Right atrium auricular region (tissue), 2 donors: ENCODE measurements at places on chromosomes 2 and 18. TPM values are rescaled to one million over a fixed set of nuclear protein-coding genes. Genes with fewer than 3 reads are reported as not detected.

SCRN3 gene
- 11.4 TPM for total RNA-seq

KIDINS220 gene
- 36.1 TPM for total RNA-seq

DNA sequence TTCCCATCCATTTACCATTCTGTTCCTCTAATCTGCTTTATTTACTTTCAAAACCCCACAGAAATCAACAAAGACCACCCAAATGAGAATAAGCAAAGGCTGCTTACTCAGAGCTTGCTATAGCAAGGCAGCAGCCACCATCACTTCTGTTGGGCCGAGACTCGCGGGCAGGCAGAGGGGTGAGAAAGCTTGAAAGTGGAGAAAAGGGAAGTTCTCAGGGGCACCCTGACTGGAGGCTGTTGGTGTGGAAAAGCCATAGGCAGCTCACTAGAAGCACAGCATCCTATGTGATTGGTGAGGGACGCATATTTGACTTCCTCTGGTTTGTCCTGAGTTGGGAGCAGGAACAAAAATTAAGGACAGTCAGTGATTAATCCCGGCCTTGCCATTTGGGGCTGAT lies 269.7 kb upstream of the THSD7B start:
- no peak for DNase-seq

- no peak for DNase-seq
Measured at GRCh38 chr2:173271825-173272224, 82.8 kb upstream of the CDCA7 start.

MYOM1 gene
- 410 TPM for total RNA-seq

DNA sequence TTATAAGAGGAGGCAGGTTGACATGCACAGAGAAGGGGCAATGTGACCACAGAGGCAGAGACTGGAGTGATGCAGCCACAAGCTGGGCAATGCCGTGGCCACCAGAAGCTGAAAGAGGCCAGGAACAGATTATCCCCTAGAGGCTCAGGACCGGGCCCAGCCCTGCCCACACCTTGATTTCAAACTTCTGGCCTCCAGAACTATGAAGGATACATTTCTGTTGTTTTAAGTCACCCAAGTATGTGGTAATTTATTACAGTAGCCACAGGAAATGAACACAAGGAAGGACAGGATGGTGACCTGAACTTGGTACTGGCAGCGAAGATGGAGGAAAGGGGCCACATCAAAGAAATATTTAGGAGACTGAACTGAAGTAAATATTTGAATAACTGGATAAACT lies 66.8 kb upstream of the RIOK3 start:
- no peak for DNase-seq

GRCh38 chr2:189407281-189408209 lies 33.7 kb upstream of the WDR75 start:
- no peak for DNase-seq

ABCB11 gene
- 0.33 TPM for total RNA-seq

PARD6G gene
- 2.8 TPM for total RNA-seq

DNA sequence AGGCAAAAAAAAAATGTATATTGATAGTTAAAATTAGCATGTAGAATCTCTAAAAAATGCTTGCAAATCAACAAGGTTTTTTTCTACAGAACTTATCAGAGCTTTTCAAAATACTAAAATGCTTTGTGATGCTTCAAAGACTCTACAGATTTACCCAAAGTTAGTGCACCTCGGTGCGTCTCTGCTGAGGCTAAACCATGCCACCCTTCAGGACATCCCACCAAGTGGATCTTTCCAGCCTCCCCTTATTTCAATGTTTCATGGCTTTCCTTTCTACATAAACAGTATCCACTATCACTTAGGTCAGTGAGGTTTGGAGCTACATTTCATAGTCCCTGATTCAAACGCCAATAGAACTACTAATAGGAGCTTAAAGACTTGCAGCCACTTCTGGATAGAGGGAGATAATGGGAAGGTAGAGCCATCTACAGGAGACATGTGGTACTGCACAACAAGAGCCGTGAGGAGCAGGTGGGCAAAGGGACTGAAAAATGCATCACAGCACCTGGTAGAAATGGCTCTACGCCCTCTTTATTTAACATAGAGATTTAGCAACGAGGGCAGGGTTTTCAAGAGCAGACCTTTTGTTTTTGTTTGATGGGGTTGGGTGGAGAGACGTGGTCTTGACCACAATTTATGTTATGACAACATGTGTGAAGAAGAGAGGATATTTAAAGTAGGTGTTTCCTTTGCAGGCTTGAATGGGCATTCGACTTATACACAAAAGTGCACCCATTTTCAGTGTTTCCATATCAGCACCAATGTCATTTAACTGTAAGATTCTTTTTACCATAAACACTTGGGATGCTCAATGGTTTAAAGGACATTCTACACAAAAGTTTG lies 56.1 kb upstream of the SLC35G4 start:
- no peak for DNase-seq

RAB10 gene
- total RNA-seq = 86.7 TPM

CFC1 gene
- not detected for total RNA-seq

DNA sequence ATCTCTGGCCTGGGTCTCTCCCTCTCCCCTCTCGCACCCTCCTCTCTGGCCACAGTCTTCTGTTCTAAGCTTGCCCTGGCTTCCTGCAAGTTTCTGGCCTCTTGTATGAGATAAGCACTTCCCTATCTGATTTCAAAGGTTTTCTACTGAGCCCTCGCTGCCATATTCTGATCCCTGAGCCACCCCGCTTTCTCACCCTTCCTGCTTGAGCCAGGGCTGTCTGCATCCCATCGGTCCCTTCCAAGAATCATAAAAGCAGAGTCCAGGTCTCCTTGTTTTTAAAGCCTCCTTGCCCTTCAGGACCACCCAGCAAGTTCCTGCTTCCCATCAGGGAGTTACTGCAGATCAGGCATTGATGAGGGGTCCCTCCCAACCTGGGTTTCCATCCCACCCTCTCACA lies 110.2 kb downstream of the PRKCE start:
- DNase-seq = no peak

- peak; percentile 91 for DNase-seq
Measured at GRCh38 chr2:109324861-109325260, 195.9 kb downstream of the SH3RF3 start.

RAB27B gene
- total RNA-seq = 1.1 TPM

DNA sequence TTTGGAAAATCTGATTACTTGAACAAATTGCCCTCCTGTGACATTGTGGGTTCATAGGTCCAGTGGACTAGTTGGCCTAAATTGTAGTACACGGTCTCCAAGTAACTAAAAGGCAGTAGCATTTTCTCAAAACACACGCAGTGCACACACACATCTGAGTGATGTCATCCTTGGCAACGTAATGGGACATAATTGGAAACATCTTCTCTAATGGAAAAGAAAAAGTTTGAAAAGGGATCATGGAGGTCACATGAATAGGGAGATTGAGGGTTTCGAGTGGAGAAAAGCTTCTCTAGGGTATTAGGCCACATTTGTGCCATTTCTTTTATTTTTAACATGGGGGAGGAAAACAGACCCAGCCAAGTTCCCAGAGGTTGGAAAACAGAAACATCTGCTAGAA lies 93.3 kb downstream of the MAP4K4 start:
- no peak for DNase-seq

DNA sequence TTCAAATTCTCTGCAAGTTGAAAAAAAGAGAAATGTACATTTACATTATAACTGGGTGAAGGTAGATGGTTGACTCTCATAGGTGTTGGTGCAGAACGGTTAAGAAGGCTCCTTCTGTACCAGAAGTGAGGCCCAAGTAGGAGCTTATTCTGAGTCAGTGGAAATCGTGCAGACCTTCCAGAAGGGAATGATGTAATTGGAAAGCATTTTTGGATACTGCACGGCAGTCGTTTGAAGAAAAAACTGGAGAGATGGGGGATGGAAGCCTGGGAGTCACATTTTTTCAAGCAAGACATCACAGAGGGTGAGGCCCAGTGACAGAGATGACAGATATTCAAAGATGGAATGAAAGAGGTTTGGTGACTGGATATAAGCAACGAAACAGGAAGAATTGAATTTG lies 39.4 kb downstream of the HRH4 start:
- DNase-seq = no peak

DNA sequence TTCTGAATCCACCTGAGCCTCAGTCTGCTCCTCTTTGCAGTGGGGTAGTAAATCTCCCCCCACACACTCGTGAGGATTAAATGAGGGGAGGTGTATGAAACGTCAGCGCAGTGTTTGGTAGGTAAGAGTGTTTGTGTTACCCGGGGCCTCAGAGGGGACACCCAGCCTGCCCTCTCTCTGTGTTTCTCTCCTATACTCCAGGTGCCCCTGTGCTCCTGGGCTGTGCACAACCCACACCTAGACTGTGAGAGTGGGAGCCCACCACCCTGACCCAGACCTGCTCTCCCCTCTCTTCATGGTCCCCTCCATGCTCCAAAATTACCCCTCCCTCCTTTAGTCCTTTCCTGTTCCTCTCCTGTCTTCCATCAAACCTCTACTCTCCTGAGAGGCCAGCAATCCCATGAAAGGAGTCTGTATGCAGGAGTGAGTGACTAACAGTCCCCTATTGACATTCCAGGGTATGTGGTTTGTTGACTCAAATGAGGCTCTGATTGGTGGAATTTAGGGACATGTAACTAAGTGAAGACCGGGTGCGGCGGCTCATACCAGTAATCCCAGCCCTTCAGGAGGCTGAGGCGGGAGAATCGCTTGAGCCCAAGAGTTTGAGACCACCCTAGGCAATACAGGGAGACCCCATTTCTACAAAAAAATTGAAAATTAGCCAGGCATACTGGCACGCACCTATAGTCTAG lies 10.4 kb downstream of the CIB4 start:
- DNase-seq = no peak

STK39 gene
- total RNA-seq = 13.6 TPM

PTPN2 gene
- 14.3 TPM for total RNA-seq

DNA sequence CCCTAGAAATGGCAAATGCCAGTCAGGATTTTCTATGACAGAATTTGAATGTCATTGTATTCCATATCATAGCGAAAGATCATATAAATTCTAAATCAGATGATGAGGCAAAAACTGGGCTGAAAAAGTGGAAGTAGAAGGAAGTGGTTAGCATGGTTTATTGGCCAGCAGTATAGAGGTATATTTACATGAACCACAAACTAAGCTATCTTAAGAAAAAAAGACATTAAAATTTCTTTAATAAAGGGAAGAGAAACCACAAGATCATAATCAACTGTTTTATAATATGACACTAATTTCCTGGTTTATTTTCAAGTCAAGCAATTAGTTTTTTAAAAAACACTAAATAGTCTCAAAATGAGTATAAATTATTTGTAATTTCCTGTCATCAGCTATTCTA lies 123.2 kb upstream of the LRP1B start:
- no peak for DNase-seq

DNA sequence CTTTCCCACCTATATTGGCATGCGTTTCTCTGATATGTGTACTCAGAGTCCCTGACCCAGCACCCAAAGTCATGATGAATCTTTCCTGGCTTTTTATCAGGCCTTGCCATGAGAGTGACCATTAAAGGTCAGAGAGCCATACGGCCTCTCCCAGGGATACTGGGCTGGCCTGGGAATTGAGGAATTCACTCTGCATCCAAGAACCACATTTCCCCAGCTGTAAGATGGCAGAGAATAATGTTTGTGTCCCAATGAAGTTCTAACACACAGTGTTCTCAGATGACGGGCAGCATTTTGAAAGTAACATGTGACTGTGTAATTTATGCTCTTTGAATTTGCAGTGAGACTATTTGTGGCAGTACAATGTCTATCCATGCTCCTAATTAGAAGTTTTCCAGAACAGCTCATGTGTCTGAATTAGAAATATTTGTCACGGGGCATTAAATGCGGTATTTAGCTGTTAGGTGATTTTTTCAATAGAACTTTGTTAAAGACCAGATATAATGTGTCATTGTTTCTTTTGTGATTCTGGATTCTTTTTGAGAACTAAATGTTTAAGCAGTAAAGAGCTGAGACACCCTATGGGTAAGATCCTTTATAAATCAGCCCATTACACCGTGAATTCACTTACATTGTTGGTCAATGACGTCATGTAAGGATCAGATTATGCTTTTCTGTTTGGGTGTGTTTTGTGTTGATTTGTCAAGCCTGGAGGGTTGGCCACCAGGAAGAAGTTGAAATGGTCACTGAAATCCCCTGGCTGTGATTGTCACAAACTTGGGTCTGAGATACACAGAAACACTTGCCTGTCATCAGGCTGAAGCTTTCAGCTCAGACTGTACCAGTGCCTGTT lies 7.3 kb upstream of the SLC3A1 start:
- no peak for DNase-seq

DNA sequence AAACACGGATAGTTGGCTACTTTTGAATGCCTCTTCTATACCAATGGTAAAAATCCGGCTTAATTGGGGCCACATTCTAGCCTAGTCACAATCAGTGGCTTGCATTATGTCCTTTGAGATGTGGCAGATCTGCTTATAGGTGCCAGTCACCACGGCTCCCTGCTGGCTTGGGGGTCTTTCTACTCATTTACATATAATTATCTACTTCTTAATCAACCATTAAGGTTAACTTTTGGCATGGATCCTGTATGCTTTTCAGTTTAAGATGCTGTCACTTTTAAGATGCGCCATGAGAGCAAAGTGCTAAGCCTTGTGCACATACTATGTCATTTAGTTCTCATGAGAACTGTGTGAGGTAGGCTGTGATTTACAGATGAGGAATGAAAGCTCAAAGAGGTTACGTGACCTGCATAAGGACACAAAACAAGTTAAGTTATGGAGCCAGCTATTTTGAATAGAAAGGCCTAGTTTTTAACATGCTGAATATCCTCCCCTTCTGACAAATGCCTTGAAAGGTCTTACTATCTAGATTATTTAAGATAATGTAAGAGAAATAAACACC lies 4.1 kb downstream of the NEDD4L start:
- DNase-seq = no peak

DNA sequence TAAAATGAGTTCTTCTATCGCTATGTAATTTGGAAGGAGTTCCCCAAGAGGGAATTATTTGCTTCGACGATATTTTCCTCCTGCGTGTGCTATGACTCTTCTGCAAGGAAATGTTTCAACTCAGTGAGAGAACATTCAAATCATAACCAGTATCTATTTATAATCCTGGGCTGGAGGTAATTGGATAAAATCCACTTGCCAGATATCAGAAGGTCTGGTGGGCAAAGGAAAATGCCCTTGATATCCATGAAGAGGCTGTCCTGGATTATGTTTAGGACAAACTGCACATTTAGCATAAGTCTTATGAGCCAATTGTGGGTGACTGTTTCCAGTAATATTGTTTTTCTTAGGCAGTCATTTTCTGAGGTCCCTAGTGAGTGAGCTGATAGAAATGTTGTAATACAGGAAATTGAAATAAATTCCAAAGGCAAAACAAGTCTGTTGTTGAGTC lies 17.7 kb downstream of the RPIA start:
- DNase-seq = no peak

GRCh38 chr2:48180557-48180956 lies 274.3 kb upstream of the FBXO11 start:
- no peak for DNase-seq

GRCh38 chr2:65626831-65627230 lies 194.4 kb upstream of the SPRED2 start:
- no peak for DNase-seq

EVX2 gene
- not detected for total RNA-seq

- DNase-seq = no peak
Measured at GRCh38 chr2:227576812-227577211, 21.9 kb upstream of the SCYGR2 start.

NEU2 gene
- not detected for total RNA-seq
